ENCODE measurements at places on chromosomes 3 and 15.

GRCh38 chr3:120569222-120570057 lies 26.7 kb upstream of the NDUFB4 start:
- no peak for DNase-seq

- DNase-seq, result no peak
Measured at GRCh38 chr3:16216373-16216935, 42.0 kb downstream of the GALNT15 start.

DNA sequence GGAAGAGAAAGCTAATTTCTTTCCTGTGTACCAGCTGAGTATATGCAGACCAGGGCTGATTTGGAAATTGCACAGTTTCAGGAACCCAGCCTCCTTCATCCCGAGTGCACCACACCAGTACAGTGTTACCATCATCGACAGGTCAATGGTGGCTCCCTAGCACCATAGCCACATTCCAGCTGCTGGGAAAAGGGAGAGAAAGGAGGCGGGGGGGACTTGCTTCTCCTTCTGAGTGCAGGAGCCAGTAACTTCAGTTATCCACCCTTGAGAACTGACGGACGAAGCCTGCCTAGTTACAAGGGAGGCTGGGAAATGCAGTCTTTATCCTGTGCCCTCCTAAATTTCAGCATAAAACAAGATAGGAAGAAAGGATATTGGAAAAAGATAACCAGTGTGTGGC lies 129.7 kb upstream of the PRICKLE2 start:
- no peak for DNase-seq

- no peak for DNase-seq
Measured at GRCh38 chr3:65883613-65884012, 155.1 kb downstream of the MAGI1 start.

DNA sequence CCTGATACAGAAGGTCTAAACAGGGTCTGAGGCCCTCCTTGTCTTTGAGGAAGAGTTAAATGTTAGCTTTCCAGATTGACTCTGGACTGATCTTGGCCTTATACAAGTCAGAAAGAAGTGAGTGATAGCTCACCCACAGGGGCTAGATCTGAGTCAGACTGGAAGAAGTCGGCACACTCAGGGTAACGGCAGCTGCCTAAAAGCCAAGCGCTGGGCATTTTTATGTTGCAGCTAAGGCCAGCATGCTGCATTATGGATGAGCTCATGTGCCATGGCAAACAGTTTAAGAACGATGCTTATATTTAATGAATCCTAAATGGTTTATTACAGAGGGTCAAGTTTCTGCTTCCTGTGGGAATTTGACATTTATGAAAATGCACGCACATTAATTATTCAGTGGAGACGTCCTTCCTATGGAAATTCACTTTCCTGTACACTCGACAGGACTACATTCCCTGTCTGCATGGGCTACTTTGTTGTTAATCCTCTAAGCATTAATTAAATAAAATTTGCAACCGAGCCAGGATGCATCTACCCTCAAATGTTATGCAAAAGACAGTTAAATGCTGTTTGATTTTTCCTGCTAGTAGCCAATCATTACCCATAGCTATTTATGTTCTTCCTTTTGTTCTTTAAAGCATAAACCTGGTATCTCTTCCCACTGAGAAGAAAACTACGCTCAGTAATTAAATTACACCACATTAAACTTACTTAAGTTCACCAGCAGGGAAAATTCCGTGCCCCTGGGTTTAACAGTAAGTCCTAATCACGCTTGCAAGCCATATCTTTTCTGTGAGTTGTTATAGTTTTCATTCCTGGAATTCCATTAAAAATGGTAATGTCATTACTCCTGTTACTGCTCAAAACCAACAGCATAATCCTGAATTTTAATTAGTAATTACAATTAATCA lies 762.7 kb upstream of the CFAP20DC start:
- DNase-seq, result no peak

DNA sequence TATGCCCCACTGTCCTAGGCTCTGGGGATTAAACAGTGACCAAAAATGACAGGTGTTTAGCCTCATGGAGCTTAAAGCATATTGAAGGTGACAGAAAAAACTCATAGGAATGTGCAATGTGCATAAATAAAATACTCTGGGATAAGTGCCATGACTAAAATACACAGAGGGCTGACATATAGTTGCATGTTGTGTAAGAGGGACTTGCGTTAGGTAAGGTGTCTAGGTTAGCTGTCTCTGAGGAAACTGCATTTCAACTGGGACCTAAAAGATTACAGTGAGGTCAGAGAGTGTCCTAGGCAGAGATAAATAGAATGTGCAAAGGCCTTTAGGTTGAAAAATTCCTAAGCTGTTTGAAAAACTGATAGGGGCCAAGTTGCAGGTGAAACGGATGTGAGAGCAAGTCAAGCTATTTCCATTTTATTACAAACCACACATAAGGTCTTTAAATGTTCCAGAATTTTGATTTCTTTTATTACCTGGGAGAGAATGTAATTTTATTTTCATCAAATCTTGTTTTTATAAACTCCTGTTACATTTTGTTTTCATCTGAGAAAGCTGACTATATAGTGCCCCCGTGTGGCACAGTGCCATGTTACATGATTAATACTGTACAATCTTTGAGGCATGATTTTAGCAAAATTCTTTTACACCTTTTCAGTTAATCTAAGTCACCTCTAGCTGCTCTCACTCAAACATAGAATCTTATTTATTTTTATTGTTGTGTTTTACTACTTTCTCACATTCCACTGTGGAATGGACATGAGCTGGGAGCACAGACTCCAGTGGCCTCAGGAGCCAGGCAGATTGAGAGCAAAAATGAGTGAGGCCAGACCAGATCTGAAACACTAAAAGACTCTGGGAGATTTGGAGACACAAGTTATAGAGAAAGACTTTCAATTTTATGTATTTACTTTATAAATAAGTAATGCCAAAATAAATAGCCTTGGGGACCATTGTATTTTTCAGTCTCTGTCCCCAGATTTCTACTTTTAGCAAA lies 259.6 kb upstream of the ZNF717 start:
- DNase-seq, result peak; percentile 23

All from DND-41 (cell line).